ENCODE measurements at places on chromosomes 1 and 21.

- no peak for DNase-seq
Measured at GRCh38 chr1:200184196-200184595, 156.7 kb downstream of the NR5A2 start.

DNA sequence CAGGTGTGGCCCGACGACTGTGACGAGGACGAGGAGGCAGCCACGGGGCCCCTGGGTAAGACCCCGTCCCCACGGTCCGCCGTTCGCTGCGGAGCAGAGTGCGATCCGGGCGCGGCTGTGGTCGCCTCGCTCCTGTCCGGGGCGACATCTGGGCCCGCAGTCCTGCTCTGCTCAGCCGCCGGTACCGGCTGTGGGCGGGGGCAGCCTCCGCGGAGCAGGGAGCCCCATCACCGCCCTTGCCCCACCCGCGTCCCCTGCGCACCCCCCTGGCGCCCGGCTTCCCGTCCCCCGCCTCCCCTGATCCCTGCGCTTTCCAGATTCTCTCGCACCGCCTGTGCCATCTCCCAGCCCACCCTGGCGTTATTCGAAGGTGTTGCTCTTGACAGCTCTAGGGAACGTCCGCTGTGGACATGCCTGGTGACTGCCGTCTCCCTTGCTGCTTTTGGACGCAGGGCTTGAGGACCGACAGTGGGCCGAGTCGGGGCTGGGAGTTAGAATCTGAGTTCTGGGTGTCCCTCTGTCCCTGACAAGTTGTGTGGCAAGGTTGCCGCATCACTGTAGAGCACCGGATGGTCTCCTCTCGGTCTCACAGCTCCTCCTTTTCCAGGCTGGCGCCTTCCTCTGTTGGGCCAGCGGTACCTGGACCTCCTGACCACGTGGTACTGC lies 596 bp downstream of the TOR3A start:
- peak; percentile 32 for DNase-seq

- DNase-seq, result no peak
Measured at GRCh38 chr1:74180490-74180889, 17.5 kb downstream of the LRRIQ3 start.

DNA sequence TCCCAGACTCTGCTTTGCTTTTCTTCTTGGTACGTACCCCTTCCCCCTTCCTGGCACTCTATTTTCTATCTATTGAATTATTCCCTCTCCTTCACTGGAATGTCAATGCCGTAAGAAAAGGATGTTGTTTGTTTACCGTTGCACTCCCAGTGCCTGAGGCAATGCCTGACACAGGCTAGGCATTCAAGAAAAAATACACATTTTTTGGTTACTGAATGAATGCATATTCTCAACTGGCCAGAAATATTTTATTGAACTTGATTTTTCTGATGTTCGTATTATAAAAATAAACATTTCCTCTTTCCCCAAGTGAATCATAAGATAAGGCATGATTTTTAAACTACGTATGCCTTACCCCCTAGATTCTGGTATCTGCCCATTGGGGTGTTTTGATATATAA lies 41.2 kb downstream of the GNG12 start:
- no peak for DNase-seq

DNA sequence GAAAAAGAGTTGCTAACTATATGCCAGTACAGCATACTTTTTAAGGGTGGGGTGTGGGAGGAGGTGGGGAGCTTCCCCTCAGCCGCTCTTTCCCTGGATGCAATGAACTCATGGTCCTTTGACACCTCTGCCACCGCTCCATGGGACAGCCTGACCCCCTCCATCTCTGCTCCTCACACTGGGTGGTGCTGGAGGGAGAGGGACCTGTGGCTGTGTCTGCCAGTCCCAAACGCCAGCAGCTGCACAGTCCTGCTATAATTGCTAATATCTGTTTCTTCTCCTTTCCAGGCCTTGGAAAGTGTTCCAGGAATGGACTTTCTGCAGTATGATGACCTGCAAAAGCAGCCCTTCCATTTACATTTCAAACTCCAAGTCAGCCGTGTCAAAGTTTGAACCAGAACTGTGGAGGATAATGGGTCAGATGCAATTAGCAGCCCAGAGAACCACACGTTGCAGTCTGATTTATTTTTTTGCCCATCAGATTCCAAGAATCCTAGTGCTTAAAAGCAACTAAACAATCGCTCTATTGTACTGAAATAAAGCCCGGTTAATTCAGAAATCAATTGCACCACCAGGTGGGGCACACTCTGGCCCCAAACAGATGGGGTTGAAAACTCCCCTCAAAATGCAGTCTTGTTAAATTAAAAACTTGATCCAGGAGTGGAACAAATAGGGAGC lies 160.7 kb upstream of the LMO4 start:
- no peak for DNase-seq

DNA sequence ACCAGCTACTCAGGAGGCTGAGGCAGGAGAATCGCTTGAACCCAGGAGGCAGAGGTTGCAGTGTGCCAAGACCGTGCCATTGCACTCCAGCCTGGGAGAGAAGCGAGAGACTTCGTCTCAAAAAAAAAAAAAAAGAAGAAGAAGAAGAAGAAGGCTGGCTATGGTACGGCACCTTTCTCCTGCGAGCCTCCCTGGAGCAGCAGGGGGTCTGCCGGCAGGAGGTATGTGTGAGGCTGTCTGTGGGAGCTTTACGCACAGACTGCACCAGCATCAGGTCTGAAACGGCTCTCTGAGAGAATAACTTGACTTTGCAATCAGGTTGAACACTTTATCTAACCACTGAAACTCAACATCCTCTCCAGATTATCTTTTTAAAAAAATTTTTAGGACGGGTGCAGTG lies 44.9 kb downstream of the CLSTN1 start:
- DNase-seq, result no peak

DNA sequence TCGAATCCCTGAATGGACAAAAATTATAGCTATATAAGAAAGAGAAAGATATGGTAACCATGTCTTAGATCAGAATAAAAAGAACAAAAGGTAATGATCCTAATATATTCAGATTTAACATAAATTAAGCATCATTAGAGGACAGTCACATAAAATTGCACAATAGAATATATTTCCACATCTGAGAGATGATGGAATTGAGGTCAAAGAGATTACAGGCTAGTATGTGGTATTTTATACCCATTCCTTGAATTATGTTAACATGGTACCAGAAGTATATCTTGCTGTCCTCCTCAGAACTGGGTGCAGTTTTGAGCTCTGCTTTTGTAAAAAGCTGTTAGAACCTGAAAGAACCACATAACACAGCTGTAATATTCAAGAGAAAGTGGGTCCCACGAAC lies 245.6 kb upstream of the HOOK1 start:
- DNase-seq, result no peak

GRCh38 chr1:206635978-206636345 lies 626 bp downstream of the DYRK3 start:
- no peak for DNase-seq

GRCh38 chr1:219185486-219186117 lies 11.9 kb downstream of the LYPLAL1 start:
- no peak for DNase-seq

GRCh38 chr1:150269451-150269850 lies 635 bp upstream of the APH1A start:
- DNase-seq, result no peak

GRCh38 chr1:203934027-203934426 lies 72.6 kb downstream of the SNRPE start:
- no peak for DNase-seq

DNA sequence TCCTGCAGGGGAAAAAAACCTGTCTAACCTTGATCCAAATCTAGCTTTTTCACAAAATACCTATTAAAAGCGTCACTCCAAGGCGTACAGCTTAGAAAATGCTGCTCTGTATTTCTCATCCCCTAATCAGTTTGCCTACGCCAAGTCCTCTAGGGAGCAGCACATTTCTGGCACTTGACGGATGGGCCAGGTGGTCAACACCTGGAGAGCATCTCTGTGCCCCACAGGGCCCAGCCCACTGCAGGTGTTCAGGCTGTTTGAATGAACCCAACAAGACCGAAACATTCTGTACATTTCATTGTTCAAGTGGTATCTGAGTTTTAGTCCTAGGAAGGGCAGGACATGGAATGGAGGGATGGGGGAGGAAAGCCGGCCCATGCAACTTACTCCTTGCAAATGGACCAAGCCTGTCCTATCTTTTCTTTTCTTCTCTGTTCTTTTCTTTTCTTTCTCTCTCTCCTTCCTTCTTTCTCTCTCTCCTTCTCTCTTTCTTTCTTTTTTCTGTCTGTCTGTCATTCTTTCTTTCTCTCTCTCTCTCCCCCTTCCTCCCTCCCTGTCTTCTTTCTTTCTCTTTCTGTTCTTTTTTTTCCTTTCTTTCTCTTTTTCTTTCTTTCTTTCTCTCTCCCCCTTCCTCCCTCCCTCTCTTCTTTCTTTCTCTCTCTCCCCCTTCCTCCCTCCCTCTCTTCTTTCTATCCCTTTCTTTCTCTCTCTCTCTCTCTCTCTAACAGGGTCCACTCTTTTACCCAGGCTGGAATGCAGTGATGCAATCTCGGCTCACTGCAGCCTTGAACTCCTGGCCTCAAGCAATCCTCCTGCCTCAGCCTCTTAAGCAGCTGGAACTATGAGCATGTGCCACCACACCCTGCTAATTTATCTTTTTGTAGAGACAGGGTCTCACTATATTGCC lies 29.1 kb downstream of the IGFN1 start:
- DNase-seq, result no peak

- DNase-seq, result no peak
Measured at GRCh38 chr1:53458634-53459033, 565 bp upstream of the DMRTB1 start.

GRCh38 chr1:66119148-66119547 lies 326.5 kb downstream of the PDE4B start:
- no peak for DNase-seq

GRCh38 chr1:47405697-47406096 lies 10.4 kb upstream of the FOXE3 start:
- DNase-seq, result no peak

DNA sequence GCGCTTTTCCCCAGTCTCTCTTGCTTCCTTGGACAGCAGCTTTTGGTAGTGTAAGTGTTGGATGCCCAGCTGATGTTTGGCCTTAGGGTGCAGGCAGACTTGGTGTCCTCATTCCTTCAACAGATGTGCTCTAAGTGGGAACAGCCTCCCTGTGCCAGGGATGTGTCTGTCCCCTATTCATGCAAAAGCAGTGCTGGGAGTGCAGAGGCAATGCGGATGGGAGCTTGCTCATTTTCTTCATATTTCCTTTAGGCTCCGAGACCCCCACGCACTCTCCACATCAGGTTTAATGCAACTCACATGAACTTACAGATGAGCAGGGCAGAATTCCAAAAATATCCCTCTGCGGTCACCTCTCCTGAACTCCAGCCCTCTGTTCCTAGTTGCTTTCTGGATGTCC lies 96.1 kb downstream of the IER5 start:
- no peak for DNase-seq

GRCh38 chr1:168472223-168472622 lies 71.6 kb downstream of the XCL2 start:
- DNase-seq, result no peak

- DNase-seq, result no peak
Measured at GRCh38 chr1:26994020-26994786, 711 bp downstream of the TRNP1 start.

DNA sequence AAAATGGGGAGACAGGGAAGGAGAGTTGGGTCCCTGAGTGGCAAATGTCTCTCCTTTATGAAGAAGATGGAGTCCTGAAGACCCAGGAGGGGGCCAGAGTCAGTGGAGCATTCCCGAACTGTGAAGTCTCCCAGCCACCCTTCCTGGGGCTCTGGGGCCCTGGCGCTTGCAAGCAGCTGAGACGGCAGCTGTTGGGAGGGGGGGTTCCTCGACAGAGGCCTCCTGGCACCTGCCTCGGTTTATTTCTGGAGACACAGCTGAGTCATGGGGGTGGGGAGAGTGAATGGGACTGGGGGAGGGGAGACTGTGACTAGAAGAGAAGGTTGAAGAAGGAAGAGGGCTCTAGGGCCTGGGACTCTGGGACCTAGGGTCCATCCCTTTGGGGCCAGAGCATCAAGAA lies 14.0 kb downstream of the NES start:
- no peak for DNase-seq

GRCh38 chr1:59506952-59507351 lies 210.1 kb downstream of the FGGY start:
- DNase-seq, result no peak

DNA sequence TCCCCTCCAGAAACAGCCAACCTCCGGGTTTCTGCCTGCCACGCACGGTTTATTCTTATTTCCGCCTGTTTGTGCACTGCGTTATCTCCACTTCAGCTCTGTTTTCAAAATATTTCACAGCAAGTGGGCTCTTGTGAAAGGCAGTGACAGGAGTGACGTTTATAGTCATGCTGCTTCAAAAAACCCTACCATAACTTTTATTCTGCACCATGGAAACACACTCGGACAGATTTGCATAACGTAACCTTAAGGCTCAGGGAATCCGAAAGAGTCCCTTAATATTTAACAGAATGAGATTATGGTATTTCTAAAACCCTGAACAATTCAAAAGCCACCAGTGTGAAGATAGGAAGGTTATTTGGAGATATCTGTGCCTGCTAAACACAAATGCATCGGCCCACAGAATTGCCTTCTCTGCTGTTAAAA lies 782 bp upstream of the SDE2 start:
- DNase-seq, result no peak

DNA sequence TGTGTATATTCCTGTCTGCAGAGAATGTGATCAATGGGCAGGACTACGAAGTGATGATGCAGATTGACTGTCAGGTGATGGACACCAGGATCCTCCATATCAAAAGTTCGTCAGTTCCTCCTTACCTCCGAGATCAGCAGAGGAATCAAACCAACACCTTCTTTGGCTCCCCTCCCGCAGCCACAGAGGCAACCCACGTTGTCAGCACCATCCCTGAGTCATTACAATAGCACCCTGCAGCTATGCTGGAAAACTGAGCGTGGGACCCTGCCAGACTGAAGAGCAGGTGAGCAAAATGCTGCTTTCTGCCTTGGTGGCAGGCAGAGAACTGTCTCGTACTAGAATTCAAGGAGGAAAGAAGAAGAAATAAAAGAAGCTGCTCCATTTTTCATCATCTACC lies 65.2 kb downstream of the OLFML2B start:
- DNase-seq, result no peak

- no peak for DNase-seq
Measured at GRCh38 chr1:26733982-26734381, 38.2 kb downstream of the ARID1A start.

- no peak for DNase-seq
Measured at GRCh38 chr1:164613176-164613575, 54.2 kb downstream of the PBX1 start.

DNA sequence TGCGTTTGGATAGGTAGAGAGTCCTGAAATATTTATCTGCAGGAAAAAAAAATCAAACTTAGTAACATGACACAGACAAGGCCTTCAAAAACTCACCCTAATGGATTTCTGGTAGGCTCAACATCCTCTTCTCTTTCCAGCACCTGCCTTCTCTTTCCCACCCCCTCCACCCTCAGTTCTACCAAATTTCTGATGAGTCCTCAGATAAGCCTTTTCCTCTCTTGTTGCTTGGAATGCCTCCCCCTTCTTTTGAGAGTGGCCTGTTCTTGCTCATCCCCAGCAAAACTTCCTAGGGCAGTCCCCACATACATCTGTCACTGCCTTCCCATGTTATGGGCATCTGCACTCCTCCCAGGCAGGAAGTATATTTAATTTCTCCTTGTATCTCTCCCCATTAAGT lies 7.6 kb upstream of the LBR start:
- DNase-seq, result no peak
